ENCODE measurements at places on chromosomes 12 and 14.
A peak's percentile ranks its signal among the peaks of the same experiment; 100 is the strongest.

DNA sequence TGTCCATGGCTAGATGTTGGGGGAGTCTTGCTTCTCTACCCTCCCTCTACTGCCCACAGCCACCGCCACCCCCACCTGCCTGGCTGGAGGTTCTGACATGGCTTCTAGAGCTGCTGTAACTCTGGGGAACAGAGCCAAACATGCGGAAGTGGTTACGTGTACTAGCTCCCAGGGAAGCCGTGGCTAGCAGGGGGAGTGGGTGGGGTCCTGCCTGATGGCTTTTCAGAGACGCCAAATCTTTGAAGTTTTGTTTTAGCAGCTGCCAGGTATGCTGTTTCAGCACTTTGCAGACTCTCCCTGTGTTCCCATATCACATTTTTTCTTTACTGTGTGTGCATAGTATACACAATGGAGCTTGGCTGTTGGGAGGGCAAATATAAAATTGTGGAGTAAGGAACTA is 150.3 kb downstream of the TGFB3 start:
- DNase-seq, result peak; percentile 62

DNA sequence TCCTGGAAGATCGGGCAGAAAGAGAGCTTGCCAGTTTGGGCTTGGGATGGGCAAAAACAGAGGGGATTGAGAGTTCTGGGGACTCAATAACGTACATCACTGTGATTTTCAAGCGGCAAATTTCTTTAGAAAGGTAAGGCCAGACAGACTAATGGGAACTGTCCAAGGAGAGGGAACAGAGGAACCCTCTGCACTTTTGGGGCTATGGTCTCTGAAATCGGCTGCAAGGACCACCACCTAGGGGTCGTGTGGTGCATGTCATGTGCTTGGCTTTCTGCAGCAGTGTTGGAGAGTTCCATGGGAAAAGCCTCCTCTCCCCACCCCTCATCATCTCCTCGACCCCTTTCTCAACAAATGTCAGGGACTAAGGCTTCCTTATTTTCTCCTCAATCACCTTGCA is 79.6 kb downstream of the PPM1A start:
- DNase-seq, result no peak

DNA sequence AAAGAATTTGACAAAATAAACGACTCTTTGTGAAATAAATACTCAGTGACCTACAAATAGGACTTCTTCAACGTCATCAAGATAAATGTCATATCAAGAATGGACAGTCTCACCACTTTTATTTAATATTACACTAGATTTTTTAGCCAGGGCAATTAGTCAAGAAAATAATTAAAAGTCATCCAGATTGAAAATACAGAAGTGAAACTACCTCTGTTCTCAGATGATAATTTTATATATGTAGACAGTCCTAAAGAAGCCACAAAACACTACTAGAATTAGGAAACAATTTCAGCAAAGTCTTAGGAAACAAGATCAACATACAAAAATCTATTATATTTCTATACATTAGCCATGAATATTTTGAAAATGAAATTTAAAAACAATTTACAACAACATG is 689.6 kb upstream of the SEL1L start:
- DNase-seq, result no peak

DNA sequence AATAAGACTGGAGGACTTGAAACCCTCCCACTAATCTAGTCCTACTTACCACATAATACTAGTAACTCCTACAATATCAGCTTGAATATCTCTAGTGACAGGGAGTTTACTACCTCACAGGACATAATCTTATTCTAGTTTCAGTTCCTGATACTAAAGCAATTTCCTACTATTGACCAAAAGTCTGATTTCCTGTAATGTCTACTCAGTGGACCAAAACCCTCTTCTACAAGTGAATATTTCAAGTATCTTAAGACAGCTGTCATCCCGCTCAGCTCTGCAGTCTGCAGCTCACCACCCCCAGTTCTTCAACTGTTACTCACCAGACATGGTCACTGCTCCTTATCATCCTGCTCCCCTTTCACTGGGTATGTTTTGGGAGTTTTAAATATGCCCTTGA is 70.8 kb upstream of the TMCC3 start:
- DNase-seq, result peak; percentile 37

DNA sequence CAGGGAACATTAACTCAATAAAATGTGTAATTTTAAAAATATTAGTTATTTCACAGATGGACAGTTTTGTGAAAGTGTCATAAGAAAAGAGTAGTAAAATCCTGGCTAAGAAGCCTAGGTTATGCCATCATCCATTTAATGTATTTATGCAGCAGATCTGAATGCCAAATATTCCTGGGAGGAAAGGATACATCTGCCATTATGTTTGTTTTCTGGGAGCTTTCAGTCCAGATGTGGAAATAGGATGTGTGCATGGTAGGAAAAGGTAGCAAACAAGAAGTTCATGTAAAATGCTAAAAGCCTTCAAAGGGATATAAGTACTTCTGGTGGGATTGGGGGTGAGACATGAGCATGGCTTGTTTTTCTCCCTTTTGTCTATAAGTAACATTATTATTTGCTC is 27.0 kb upstream of the CLEC14A start:
- DNase-seq, result no peak

DNA sequence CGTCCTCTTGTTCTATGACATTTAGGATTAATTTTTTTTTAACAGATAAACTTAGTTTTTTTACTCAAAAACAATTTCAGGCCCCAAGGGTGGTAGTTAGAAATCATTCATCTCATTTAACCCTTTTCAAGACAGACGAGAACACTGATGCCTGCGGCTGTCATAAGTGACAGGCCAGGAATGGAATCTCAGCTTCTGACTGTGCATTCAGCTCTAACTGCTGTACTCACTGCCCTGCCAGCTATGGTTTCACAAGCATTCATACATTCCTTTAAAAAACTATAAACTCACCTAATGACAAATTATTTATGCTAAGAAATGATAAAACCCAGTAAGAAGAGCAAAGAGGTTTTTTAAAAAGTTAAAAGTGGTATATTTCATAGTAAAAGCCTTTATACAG is 8.8 kb downstream of the DENND5B start:
- peak; percentile 73 for DNase-seq

DNA sequence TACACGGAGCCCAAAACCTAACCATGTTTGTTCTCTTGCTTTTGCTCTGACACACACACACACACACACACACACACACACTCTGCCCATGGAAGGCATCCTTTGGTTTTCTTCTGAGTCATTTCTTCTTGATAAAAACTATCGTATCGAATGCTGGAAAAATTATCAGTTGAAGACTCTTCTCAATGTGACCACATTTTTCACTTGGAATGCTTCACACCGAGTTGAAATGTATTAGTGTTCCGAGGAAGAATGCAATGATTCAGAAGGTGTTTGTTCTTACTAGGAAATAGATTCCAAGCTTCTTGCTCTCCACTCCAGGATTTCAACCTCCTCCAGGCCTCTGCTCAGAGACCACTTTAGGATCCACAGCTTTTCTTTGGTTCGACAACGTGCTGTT is 226.3 kb downstream of the MON2 start:
- DNase-seq, result no peak

- DNase-seq, result no peak
Measured at GRCh38 chr12:24507827-24508226, 441.1 kb downstream of the BCAT1 start.

GRCh38 chr12:108638141-108638827 is 4.6 kb upstream of the SELPLG start:
- no peak for DNase-seq

GRCh38 chr12:74424778-74425177 is 112.9 kb upstream of the ATXN7L3B start:
- no peak for DNase-seq

DNA sequence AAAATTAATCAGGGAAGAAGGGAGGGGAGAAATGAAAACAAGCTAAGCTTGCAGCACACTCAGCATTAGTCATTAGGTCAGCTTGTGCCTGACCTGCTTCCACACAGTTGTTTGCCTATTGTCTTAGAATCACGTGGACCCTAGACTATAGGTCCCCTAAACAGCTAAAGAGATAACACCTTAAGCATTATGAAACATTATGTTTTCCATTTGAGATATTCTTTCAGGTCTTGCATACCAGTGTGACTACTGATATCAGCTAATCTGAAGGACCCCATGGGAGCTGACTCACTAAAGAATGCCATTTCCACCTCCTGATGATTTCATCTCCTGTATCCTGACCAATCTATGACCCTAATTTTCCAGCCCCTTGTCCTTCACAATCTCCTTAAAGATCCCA is 154.1 kb upstream of the FUT8 start:
- DNase-seq, result peak; percentile 60

DNA sequence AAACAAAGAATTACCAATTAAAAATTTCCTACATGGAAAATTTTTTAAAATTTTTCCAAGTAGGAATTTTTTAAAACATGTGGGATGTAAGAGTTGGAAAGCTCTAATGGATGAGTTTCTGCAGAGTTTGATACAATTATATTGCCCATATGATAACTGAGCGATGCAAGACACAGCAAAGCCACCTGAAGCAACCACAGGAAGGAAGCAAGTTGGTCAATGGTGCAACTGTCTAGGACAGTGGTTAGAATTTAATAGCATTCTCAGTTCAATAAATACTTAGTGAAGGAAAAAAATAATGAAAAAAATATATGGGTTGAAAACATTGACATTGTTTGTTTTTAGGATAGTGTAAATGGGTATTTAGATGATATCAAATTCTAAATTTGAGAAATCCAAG is 178.6 kb upstream of the GARIN2 start:
- DNase-seq, result no peak

DNA sequence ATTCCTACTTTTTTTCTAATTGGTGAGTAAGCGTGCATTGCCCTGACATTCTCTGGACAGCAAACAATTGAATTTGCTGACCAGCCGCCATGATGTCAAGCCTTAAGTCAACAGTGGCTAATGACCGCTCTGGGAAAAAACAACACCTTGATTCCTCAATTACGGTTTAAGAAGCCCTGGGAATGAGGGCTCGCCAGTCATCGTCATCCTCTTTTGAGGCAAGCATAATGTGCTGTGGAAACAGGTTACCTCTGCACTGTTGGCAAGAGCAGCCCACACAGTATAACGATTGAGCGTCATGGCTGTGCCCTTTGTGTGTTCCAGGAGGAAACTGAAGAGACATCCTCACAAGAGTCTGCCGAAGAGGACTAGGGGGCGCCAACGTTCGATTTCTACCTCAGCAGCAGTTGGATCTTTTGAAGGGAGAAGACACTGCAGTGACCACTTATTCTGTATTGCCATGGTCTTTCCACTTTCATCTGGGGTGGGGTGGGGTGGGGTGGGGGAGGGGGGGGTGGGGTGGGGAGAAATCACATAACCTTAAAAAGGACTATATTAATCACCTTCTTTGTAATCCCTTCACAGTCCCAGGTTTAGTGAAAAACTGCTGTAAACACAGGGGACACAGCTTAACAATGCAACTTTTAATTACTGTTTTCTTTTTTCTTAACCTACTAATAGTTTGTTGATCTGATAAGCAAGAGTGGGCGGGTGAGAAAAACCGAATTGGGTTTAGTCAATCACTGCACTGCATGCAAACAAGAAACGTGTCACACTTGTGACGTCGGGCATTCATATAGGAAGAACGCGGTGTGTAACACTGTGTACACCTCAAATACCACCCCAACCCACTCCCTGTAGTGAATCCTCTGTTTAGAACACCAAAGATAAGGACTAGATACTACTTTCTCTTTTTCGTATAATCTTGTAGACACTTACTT is 138.9 kb downstream of the HMGA2 start:
- no peak for DNase-seq

DNA sequence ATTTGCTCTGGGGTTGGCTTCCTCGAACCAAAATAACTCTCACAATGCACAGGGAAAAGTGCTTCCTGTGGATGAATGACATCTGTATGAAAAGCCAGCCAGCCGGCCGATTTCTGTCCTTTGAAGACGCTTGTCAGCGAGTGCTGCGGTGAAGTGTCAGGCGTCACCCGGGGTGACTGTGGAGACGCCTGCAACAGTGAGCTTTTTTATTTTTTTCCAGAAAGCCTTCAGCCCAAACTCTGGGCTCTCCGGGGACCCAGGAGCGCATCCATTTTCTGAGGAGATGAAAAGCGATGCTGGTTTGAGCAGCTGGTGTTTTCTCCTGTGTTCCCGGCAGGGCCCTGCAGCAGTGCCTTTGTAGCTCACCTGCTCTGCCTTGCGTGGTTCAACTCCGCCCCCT is 147.9 kb upstream of the MYL2 start:
- no peak for DNase-seq
